ENCODE measurements at places on chromosomes 12 and 14.

GRCh38 chr12:64608901-64609535 lies 1.3 kb upstream of the RASSF3 start:
- DNase-seq = no peak

DNA sequence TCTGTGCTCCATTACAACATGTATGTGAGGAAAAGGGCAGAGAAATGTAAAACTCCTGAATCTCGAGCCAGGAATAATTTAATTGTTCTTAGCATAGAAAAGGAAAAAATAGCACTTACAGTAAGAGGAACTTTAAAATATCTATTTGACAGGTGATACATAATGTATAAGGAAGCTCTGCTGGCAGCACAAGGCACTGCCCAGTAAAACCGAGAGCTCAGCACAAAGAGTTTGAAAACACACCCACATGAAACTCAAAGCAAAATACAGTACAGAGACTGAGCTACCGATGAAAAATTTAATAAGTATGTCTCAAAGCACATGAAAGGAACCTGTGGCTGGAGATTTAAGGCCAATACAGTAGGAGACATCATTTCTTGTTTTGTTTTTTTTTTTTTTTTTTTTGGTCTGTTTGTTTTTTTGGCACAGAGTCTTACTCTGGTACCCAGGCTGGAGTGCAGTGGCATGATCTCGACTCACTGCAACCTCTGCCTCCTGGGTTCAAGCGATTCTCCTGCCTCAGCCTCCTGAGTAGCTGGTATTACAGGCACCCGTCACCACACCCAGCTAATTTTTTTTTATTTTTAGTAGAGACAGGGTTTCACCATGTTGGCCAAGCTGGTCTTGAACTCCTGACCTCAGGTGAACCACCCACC lies 19.2 kb downstream of the CLIP1 start:
- DNase-seq = no peak

- DNase-seq = no peak
These were observed 62.3 kb downstream of the UNC79 start for GRCh38 chr14:93493054-93493453.

DNA sequence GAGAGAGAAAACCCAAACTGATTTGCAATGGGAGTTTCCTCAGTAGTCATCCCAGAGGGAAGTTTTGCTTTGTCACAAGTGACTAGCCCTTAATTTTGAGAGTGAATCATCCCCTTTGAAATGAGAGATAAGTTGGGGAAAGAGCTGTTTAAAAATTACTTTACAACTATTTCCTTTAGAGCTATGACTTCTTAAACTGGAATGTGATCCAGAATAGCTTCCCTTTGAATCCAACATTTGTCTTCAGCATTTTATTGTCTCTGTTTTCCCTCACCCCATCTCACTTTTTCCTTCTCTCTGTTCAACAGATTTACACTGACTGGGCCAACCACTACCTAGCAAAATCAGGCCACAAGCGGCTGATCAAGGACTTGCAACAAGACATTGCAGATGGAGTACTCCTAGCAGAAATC lies 109.3 kb downstream of the NAV3 start:
- no peak for DNase-seq

- no peak for DNase-seq
These were observed 26.7 kb downstream of the ELK3 start for GRCh38 chr12:96220902-96221301.

DNA sequence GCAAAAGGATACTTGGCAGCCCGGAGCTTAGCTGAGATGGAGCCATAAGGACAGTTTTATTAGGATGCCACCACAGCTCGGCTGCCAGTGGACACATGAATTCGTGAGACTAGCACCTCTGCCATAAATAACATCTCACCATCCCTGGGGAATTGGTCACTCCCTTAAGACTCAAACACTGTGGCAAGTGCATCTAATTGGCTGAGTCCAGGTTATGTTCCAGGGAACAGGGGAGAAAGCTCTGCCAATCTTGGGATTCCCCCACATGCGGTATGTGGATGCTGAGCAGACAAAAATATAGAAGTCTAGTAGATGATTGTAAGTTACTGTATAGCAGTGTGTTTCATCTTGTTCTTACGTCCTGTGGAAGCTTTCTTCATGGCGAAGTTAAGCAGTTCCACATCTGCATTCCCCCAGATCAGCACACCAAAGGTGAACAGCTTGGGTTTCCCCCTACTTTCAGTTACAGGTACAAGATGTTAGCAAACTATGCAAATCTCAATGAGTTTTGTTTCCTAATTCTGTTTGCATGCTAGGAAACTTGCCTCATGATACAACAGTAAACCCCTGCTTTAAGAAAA lies 131.1 kb downstream of the ETV6 start:
- no peak for DNase-seq

GRCh38 chr12:83157604-83158003 lies 470.9 kb downstream of the TMTC2 start:
- DNase-seq = no peak

- DNase-seq = no peak
These were observed 22.1 kb downstream of the OR10P1 start for GRCh38 chr12:55658635-55659391.

DNA sequence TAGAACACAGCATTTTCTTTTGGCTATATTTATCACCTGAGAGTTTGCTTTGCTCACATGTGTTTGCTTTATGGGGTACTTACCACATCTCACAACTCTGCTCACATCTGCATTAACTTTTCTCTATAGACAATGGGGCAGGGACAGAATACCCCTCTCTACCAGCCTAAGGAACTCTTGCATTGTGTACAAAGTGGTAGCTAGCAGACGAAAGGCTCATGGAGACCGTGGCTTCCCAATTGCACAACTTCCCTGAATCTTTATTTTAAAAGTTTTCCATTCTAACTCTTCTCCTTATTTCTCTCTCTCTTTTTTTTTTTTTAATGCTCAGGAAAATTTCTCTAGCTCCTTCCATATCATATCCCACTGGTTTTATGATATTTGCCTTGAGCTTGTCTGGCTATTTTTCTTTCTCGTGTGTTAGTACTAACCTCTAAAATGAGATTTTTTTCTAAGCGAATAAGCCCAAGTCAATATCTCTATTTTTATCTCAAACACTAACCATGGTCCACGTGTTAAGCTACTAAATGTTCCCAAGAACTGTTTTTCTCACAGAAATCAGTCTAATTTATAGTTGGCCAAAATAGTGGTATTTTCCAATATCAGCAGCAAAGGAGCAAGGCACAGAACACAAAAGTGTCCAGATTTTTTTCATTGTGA lies 155.2 kb downstream of the STXBP6 start:
- DNase-seq = no peak

DNA sequence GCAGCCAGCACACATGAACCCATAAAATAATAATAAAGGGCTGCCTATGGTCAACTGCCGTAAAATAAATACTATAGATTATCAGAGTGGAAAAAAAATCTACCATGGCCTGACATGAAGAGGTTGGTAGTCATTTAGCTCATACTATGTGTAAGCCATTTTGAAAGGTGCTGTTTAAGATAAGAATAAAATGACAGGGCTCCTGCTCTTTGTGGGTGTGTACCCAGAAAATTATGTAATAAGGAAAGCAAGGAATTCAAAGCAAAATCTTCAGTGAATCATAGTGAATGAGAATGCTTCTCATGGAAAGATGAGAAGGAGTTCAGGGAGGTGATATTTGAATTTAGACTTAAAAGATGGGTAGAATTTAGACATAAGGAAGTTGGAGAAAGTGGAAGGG lies 42.9 kb upstream of the PPM1H start:
- DNase-seq = no peak

DNA sequence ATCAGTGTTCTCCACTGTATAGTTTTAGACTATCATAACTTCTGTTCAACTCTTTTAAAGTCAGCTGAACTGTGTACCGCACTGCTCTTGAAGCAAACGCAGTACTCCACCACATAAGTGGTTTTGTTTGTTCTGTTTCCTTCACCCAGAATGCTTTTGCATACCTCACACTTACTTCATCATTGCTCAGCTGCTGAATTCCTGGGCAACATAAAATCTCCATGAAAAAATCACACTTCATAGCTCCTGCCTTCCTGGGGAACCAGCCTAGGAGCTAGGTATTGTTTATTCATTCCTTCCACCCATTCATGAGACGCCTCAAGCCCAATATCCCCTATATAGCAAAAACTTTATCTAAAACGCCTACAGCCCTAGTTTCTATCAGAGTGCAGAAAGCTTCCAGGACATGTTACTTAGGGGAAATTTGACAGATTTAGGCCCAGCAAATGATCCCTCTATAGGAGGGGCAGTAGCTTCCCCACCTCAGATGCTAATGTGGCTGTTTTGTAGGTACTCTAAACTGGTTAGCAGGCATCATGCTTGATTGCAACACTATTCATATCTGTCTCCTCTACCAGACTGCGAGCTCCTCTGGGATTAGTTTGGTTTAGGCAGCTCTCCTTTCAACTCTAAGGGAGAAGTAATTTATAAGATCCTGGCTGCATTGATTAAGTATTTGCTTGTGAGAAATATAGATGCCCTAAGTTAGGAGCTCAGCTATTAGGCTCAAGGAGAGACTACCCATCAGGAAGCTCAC lies 44.5 kb downstream of the LRRC9 start:
- no peak for DNase-seq

GRCh38 chr14:23071921-23072539 lies 14.7 kb upstream of the CDH24 start:
- DNase-seq = no peak

DNA sequence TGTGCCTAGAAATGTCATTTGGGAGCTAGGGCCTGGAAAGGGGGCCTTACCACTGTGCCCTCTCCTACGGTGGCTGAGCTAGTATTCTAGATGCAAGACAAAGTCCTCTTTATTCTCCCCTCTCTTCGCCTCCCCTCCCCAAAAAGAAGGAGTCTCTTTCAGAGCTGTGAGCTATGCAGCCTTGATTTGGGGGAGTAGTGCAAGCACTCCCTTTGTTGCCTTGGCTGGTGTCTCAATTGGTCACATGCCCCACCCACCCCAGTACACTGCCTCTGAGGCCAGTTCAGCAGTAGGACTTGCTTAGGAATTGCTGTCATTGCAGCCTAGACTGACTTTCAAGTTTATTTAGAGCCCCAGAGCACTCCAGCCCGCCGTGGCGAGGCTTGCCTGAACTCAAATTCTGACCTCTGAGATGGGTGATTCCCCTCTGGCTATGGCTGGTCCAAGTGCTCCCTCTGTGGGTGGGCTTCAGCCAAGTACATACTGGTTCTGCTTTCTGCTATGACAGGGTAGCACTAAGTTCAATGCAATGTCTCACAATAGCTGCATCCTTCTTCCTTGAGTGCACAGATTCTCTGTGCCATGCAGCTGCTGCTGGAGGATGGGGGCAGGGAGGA lies 37.0 kb upstream of the FBXO33 start:
- peak; percentile 51 for DNase-seq

GRCh38 chr14:38944691-38945090 lies 158.3 kb downstream of the SEC23A start:
- no peak for DNase-seq

DNA sequence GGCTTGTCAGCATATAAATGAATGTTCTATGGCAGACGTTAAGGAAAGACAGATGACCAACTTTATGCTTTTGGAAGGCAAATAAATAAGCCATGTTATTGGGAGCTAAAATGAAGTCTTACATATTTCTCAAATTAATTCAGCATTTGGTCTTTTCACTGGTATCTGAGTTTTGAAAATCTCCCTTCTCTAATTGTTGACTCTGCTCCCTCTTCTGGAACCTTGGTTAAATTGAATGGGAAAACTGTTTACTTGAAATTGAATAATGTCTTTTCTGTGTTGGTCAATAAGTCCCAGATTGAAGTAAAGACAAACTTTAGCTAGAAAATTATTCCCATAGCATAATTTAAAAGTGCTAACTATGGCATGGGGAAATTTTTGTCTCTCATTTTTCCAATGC lies 38.7 kb downstream of the LGR5 start:
- DNase-seq = no peak

DNA sequence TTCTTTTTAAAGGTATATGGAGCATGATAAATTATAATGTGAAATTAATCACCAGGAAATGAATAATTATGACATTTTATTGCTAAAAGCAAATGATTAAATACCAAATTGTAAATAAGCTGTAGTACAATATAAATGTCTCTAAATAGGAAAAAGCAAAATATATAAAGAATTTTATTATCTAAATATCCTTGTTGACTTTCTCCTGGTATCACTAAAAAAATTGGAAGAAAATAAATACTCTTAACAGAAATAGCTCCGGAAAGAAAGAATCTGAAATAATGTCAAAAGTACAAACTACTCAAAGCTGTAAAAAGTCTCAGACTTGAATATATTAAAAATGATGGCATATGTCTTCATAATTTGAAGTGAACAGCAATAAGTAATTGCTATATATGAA lies at the start of gene OR11H7:
TSS of gene OR11H7 (plus strand) at position 301 of the 400 bp plus-strand sequence.
- no peak for DNase-seq

DNA sequence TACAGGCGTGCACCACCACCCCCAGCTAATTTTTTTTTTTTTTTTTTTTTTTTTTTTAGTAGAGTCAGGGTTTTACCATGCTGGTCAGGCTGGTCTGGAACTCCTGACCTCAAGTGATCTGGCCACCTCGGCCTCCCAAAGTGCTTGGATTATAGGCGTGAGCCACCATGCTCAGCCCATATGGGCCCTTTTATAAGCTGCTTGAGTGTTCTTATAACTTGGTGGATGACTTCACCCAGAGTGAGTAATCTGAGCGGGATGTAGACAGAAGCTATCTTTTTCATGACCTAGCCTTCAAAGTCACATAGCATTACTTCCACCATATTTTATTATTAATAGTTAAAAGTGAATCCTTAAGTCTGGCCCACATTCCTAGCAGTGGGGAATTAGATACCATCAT lies 16.4 kb downstream of the BBOF1 start:
- no peak for DNase-seq

- no peak for DNase-seq
These were observed 106.0 kb downstream of the AEBP2 start for GRCh38 chr12:19545301-19545700.

DNA sequence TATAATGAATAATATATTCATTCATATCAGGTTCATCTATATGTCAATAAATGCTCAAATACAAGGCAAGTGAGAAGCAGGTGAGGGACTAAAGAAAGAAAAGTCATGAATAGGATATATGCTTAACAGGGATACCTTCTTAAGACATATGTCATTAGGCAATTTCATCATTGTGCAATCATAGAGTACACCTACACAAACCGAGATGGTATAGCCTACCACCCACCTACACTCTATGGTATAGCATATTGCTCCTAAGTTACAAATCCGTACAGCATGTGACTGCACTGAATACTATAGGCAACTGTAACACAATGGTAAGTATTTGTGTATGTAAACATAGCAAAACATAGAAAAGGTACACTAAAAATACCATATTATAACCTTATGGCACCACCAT lies 39.0 kb downstream of the KANSL2 start:
- no peak for DNase-seq

DNA sequence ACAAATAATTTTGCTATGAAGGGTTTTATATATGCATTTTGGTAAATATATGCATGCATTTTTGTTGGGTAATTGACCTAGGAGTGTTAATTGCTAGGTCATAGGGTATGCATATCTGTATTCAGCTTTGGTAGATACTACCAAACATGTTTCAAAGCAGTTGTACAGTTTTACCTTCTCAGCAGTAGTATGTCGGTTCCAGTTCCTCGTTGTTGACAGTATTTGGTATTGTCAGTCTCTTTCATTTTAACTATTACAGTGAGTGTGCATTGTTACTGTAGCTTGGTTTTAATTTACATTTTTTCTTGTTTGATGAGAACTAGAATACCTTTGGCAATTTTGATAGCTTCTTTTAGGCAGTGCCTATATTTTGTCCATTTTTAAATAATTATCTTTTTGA lies 98.9 kb downstream of the ARID2 start:
- no peak for DNase-seq
